Motor neuron (in vitro differentiated cells): ENCODE measurements at places on chromosomes 5 and 9. TPM values are rescaled to one million over a fixed set of nuclear protein-coding genes. Genes with fewer than 3 reads are reported as not detected.

Gene PHF24
- 1.6 and 2.7 TPM in 2 replicates for total RNA-seq

Gene SLC6A19
- 0.42 TPM in 1 of 2 replicates, not detected in the other for total RNA-seq

Gene TMEM174
- total RNA-seq, result not detected in 2 replicates

Gene TAS2R1
- total RNA-seq, result 2.1 and 2.7 TPM in 2 replicates

Gene DDX41
- total RNA-seq, result 92.0 and 103 TPM in 2 replicates

Gene SYK
- 0.43 and 0.67 TPM in 2 replicates for total RNA-seq

Gene QRFP
- total RNA-seq, result 2.4 and 3.0 TPM in 2 replicates

Gene PTGER4
- 6.6 and 8.1 TPM in 2 replicates for total RNA-seq

Gene NXNL2
- total RNA-seq, result 0.40 and 2.4 TPM in 2 replicates

Gene PCDHB7
- total RNA-seq, result 0.21 and 0.26 TPM in 2 replicates

Gene SH3TC2
- 1.0 and 1.5 TPM in 2 replicates for total RNA-seq

Gene PDCD1LG2
- 0.08 and 0.09 TPM in 2 replicates for total RNA-seq

Gene REEP2
- total RNA-seq, result 1.0 and 1.2 TPM in 2 replicates

Gene OR1L8
- total RNA-seq, result 0.29 TPM in 1 of 2 replicates, not detected in the other

Gene MYOZ3
- 1.9 and 3.1 TPM in 2 replicates for total RNA-seq
